ENCODE measurements at places on chromosomes 1 and 21.

GRCh38 chr1:30860320-30860652 lies 48.3 kb downstream of the SDC3 start:
- no peak for DNase-seq

DNA sequence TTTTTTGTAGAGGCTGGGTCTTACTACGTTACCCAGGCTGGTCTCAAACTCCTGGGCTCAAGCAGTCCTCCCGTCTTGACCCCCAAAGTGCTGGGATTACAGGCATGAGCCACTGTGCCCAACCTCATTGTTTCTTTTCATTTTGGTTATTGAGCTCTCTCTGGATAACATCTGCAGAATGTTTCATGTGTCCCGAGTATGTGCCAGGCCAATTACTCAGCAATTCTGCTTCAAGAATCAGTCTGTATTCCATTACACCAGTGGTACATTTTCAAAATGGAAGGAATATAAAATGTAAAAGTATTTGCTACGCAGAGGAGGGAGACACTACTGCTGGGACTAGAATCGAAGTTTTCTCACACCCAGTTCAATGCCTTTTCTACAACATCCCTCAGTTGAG lies 1.7 kb upstream of the ELOA start:
- no peak for DNase-seq

DNA sequence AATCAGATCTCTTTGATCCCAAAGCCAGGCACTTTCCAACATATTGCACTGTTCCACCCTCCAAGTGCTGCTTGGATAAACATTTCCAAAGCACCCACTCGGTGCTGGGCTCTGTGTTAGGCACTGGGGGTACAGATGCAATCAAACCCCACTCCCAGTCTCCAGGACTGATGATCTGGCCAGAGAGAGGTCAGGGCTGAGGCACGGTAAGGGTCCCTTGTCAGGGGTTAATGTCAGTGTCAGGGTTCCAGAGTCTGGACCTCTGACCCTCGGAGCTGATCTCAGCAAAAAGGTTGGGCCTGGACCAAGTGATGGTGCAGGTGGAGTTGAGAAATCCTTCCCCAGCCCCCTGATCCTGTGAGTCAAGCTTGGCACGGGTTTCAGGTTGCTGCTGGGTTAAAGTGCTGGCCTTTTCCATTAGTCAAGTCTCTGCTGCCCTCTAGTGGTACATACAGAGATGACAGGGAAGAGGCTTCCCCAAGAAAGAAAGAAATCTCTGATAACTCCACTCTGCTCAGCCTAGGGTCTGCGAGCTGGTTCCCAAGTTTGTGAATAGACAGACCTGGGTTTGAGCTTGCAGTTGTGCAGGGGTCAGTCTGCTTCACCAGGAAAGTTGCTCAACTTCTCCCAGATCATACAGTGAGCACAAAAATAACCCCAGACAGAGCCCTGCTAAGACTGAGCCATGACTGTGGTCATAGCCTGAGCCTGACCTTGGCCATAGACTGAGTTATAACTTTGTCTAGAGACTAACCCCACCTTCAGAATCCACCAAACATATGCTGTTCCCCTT lies 74.6 kb downstream of the DMRTA2 start:
- DNase-seq, result no peak

- DNase-seq, result no peak
Measured at GRCh38 chr1:198939286-198939685, 300.4 kb downstream of the PTPRC start.

DNA sequence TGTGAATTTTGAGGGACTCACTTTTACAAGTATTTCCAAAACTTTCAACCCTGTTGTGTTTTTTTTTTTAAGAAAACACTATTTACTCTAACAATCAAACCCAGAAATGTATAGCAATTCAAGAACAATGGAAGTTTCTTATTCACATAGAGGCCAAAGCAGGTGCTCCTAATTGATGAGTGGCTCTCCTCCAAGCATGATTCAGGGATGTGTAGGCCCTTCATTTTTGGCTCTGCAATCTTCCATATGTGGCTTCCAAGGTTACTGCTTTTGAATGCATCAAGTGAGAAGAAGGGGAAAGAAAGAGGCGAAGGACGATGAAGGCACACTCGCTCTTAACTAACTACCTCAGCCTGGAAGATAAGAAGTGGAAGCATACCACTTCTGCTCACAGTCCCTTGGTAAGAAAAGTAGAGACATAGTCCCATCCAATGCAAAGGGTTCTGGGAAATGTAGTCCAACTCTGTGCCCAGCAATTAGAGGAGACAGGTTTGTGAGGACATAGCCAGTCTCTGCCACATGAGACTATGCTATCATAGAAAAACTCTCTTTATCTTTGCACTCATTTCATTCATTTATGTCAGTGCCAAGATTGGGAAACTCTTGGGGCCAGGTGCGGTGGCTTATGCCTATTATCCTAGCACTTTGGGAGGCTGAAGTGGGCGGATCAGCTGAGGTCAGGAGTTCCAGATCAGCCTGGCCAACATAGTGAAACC lies 46.0 kb downstream of the OPTC start:
- no peak for DNase-seq

- DNase-seq, result no peak
Measured at GRCh38 chr21:39111931-39112550, 71.2 kb downstream of the PSMG1 start.

DNA sequence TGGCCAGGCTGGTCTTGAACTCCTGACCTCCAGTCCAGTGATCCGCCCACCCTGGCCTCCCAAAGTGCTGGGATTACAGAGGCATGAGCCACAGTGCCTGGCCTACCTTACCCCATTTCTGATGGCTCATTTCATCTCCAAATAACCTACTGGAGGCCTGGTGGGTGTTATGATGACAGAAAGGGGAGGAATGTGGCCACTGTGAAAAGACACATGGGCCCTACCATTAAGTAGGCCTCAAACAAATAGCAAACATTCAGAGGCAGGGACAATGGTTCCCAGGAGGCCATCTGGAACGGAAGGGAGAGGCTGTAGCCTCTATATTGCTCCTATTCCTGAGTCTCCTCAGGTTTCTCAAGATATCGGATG lies 932 bp upstream of the FCRLA start:
- no peak for DNase-seq

GRCh38 chr21:16420031-16420724 lies 690.4 kb downstream of the USP25 start:
- DNase-seq, result no peak

GRCh38 chr21:45991606-45992300 lies 10.2 kb downstream of the COL6A1 start:
- DNase-seq, result no peak

DNA sequence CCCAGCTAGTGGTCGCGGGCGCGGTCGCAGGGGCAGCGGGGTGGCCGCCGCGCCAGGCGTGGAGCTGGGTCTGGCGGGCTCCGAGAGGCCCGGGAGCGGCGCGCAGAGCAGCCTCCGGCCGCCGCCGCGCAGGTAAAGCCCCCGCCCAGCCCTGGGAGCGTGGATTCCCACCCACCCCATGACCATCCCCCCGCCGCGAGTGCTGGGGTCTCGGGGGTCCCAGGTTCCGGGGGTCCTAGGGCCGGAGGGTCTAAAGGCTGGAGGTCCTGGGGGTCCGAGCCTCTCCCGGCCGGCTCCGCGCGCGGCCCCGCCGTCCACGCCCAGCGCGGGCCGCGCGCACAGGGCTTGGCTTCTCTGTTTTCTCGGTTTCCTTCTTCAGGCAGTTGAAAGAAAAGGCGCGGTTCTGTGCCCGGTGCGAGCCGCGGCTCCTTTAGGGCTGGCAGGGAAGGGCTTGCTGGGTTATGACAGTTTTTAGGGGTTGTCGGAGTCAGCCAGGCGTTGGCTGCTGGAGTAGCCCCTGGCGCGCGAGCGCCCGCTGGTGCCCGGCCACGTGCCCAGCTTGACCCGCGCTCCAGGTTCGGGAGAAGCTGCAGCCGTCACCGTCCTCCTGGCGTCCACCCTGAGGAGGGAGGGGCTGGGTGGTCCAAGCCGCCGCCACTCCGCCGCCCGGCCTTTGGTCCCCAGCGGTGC lies 359 bp downstream of the LRRC3 start:
- peak; percentile 9 for DNase-seq

GRCh38 chr1:228366866-228367741 lies 39.5 kb downstream of the TRIM11 start:
- DNase-seq, result no peak

DNA sequence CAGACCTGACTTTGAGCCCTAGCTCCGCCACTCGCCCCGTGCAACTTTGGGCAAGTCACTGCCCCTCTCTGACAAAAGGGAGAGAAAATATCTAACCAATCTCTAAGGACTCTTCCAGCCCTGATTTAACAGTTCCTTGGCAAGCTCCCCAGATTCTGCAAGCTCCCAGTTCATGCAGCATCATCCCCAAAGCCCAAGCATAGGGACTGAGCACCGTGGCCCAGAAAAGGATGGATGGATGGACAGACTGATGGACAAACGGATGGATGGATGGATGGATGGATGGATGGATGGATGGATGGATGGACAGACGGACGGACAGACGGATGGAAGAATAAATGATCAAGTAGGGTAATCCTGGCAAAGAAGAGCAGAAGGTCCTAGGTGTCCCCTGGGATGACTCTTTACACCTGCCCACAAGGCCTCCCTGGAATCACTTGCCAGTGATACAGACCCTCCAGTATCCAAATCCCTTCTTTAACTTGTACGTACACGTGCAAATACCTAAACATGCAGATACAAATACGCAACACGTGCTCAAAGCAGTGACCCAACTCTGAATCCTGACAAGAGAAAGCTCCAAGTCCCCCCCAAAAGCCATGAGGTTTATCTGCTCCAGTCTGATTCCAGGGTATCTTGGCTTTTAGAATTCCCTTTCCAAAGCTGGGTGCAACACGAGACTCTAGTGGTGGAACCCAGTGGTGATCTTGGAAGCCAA lies 16.0 kb downstream of the IFFO2 start:
- DNase-seq, result no peak

- no peak for DNase-seq
Measured at GRCh38 chr1:187626056-187626455, 797.3 kb downstream of the PLA2G4A start.

DNA sequence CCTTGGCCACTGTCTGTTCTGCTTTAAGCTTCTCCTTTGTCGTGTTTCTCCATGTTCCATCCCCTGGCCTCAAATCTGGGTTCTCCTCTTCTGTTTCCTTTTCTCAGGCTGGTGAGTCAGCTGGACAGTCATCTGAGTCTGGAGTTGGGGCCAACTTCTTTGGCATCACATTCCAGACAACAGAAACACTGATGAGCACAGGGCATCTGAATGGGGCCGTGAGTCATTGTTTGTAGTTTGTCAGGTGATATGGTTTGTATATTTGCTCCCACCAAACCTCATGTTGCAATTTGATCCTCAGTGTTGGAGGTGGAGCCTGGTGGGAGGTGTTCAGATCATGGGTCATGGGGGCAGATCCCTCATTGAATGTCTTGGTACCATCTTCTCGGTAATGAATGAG lies 14.3 kb upstream of the OLIG2 start:
- peak; percentile 77 for DNase-seq

DNA sequence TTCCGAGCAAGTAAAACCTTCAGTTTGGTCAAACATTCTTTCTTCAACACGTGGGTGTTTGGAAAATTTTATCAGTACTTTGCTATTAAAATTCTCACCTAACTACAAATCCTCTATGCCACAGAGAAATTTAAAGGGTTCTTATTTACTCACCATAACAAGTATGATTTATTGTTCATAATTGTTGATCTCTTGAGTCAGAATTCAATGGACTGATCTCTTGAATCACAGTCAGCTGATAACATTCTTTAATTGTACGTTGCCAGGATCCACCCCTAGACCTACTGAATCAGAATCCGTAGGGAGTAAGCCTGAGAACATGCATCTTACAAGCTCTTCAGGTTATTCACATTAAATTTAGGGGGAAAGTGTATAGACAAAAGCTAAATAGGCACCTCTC lies 51.2 kb downstream of the DIPK1A start:
- no peak for DNase-seq

DNA sequence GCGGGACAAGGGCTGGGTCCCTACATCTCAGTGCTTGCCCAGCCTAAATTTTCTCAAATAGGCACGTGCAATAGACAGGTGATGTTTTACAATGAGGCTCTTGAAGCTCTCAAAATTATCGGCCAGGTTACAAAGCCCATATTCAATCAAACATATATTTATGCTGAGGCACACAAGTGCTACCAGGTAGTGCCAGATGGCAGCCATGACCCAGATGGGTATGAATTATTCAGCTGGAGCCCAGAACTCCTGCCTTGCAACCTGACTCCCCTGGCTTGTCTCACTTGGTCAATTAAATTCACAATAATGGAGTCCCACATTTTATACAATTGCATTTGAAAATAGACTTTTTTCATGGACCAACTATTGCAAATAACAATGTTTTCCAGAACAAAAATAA lies 12.3 kb upstream of the ADAM30 start:
- no peak for DNase-seq

DNA sequence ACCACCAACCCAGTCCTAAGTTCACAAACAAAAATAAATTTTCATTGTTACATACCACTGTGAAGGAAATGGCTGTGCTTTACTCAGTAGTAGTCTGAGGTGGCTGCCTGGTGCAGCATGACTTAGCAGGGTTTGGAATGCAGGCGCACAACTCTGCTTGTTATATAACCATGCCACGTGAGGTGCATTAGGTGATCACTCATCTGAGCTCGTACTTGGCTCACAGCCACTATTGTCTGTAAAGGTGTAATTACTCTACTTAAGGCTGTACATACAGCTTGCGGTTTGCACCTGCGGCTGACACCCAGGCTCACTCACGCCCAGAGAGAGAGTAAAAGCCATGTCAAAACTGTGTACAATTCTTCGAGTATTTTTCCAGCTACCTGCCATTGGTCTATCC lies 599.4 kb downstream of the LTN1 start:
- no peak for DNase-seq

DNA sequence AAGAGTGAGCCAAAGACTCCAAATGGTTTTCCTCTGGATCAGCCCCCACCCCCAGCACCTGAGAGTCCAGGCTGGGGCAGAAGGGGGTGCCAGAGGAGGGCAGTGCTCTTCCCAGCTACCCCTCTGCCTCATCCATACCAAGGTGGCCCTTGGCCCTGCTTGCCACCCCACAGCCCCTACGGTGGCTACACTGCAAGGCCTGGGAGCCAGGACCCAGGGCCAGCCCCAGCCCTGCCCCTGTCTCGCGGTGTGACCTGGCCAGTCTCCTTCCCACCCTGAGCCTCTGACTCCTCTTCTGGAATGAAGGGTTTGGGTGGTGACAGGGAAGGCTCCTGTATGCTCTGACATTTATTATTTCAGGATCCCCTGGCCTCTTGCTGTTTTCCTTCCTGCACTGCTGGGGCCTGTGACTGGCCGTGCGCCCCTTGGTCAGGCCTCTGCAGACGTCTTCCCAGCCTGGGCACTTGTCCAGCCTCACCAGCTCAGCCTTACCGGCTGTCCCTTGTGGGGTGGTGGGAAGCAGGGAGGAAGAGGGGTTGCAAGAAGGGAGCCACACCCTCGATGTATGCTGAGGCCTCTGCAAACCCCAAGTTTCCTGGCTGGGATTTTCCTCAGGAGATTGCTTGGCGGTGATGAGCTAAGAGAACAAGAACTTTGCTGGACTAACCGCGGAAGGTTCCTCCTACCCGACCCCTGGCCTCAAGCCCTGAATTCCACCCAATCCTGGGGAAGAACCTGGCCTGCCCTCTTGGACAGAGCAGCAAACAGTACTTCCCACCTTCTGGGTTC lies 13.5 kb downstream of the ASAP3 start:
- DNase-seq, result no peak

All from CD4-positive, alpha-beta T cell treated with Interferon gamma for 1 hour (primary cell).